ENCODE measurements at places on chromosomes 11 and 22. TPM values are rescaled to one million over a fixed set of nuclear protein-coding genes. Genes with fewer than 3 reads are reported as not detected.

Gene PRG3
- total RNA-seq: not detected

Gene OR8J1
- total RNA-seq: not detected

GRCh38 chr11:57680552-57680874 is 12.6 kb downstream of the ZDHHC5 start:
- DNase-seq: peak; percentile 52

Gene VSIG10L2
- 0.10 TPM for total RNA-seq

- DNase-seq: no peak
Measured at GRCh38 chr11:32310214-32310601, 125.1 kb downstream of the WT1 start.

GRCh38 chr22:39661842-39662685 is 91.5 kb downstream of the CACNA1I start:
- DNase-seq: no peak

Gene DNAJC24
- 15.1 TPM for total RNA-seq

Gene C1QTNF4
- total RNA-seq: not detected

Gene IL10RA
- not detected for total RNA-seq

Gene VEGFB
- 51.3 TPM for total RNA-seq

GRCh38 chr11:60116996-60117790 is 28.7 kb downstream of the MS4A2 start:
- no peak for DNase-seq

DNA sequence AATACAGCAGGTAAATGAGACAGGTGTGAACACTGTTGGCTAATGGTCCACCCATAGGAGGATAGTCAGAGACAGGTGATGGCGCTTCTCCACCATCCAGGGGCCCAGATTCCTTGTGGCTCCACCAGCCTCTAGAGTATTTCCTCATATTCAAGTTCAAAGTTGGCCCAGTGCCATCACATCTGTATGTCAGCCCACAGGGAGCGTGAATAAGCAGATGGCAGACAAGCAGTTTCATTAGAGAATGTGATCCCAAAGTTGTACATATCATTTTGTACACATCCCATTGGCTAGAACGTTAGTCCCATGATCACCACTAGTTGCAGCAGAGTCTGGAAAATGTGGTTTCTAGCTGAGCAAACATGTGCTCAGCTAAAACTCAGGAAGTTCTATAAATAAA is 11.0 kb upstream of the CWF19L2 start:
- DNase-seq: peak; percentile 66

- no peak for DNase-seq
Measured at GRCh38 chr11:24543771-24544170, 46.9 kb downstream of the LUZP2 start.

DNA sequence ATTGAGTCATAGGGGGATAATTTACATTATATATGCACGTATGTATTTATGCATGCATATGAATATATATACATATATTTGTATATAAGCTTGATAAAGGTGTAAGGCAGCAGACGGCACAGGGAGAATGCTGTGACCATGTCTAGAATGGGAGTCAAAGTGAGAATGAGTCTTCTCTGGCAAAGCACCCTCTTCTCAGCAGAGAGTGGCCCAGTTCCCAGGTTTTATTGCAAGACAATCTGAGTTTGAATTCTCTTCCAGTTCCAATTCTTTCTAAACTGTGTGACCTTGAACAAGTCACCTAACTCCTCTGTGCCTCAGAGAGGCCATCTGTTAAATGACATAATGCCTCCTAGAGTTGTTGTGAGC is 13.8 kb downstream of the EHF start:
- DNase-seq: no peak

DNA sequence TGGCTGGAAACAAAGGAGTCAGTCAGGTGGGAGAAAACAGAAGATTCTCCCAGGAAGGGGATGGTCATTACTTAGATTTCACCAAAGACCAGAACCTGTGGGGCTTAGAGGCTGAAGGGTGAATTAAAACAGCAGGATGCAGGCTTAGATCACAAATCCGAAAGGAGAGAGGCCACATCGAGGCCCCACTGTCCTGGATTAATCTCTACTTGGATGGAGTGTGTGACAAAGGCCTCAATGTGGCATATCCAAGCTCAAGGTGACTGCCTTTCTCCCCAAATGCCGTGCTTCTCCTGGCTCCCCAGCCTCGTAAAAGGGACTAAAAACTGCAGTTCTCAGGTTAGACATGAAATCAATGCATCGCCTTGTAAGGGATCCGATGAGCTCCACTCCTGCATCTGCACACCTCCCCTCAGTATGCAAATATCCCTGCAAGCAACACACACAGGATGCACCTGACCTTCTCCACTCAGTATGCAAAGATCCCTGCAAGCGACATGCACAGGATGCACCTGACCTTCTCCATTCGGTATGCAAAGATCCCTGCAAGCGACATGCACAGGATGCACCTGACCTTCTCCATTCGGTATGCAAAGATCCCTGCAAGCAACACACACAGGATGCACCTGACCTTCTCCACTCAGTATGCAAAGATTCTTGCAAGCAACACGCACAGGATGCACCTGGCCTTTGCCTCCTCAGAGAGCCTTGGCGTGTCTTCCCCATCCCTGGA is 447.4 kb downstream of the BRD1 start:
- DNase-seq: no peak

- no peak for DNase-seq
Measured at GRCh38 chr11:94866231-94866822, 98.2 kb downstream of the AMOTL1 start.

DNA sequence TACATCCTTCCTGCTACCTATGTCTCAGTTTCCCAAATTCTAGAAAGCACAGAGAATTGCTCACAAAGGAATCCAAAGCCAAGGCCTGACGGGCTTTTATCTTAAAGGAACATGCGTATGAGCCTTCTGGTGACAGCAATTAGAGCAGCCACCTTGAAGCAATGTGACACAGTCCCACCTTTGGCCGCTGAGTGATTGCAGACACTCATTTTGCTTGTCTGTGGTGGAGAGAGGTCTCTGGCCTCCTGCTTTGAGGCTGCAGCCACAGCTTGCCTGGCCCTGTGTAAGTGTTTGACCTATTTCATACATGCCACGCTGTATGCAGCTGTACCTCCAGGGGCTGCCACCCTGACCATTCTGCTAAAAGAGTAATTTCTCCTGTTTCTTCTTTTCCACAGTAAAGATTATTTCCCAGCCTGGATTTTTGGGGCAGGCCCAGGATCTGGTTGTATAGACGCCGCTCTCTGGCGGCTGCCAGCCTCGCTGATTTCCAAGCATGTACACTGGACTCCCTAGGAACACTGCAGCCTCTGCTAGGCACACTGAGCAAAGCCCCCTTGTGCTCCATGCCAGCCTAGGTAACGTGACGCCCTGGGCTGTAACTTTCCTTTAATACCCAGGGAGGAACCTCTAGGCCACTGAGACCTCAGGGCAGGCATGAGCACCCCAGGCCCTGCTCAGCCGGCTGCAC is 1.1 kb upstream of the TMA7B start:
- no peak for DNase-seq

Gene TRIM49D1
- total RNA-seq: not detected

DNA sequence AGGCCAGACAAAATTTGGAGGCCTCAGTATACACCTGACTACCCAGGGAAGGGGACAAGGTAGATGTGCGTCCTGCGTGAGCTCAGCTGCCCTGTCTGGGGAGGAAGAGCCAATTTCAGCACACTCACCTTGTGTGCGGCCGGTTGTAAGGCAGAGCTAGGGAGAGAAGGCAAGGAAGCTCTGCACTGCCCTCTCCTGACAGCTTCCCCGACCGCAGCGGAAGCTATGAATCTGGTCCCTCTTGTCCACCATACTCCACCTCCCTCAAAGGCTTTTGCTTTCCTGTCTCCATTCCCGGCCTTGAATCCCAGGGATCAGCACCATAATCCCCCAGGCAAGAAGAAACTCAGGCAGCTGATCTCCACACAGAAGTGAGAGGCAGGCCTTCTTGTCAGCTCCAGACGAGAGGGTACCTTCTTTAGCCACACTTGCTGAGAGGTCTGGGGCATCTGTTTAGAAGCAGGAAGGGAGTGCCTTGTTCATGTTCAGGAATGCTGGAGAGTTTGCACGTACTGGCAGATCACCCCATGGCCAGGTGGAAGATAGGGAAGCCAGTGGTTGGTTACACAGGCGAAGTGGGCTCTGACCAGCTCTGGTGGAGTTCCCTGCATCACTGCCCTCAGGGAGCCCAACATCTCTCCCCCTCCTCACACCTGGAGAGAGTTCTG is 62.5 kb downstream of the FEZ1 start:
- DNase-seq: peak; percentile 40

DNA sequence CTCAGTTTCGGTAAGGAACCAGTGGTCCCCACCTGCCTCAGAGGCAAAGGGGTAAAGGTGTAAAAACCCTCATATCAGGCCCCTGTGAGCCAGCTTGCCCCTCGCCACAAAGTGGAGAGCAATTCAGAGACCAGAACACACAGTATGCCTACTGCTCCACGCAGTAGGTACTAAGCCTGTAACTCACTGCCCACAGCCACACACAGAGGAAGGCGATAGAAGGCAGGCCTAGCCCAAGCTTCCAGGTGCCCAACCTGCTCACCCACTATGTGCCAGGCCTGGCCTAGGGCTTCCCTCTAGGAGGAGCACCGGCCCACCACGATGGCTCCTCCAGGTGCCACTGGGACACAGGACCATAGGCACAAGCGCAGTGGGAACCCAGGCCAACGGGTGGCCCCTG is 63.1 kb upstream of the TCF20 start:
- no peak for DNase-seq

DNA sequence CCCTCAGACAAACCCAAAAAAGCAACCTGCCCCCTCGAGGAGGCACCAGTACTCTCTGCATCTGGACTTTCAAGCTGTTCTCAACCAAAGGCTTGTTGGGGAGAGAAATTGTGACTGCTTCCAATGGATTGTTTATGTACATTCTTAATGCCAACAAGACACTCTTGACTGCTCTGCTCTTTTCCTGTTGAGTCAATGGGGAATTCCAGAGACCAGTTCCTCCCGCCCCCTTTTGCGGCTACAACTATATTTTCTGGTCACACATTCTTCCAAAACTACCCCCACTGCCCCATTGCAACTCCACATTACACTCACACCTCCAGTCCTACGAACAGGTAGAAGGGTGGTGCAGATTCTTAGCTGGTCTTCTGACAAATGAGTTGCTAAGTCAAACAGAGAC is 187.0 kb downstream of the DSCAML1 start:
- DNase-seq: peak; percentile 47

DNA sequence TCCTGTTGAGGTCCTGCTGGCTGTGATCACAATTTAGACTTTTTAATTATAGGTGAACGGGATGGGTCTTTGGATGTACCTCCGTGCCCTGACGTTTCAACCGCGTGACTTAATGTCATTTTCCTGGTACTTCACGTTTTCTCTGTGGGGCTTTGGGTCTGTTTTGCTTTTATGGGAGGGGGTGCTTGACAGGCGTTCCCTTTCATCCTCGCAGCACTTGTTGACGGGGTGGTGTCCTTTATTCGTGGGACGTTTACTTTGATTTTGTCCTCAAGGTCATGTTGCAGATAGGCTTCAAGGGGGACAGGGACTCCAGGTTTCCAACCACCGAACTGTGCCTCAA is 994 bp downstream of the PPP6R3 start:
- no peak for DNase-seq

DNA sequence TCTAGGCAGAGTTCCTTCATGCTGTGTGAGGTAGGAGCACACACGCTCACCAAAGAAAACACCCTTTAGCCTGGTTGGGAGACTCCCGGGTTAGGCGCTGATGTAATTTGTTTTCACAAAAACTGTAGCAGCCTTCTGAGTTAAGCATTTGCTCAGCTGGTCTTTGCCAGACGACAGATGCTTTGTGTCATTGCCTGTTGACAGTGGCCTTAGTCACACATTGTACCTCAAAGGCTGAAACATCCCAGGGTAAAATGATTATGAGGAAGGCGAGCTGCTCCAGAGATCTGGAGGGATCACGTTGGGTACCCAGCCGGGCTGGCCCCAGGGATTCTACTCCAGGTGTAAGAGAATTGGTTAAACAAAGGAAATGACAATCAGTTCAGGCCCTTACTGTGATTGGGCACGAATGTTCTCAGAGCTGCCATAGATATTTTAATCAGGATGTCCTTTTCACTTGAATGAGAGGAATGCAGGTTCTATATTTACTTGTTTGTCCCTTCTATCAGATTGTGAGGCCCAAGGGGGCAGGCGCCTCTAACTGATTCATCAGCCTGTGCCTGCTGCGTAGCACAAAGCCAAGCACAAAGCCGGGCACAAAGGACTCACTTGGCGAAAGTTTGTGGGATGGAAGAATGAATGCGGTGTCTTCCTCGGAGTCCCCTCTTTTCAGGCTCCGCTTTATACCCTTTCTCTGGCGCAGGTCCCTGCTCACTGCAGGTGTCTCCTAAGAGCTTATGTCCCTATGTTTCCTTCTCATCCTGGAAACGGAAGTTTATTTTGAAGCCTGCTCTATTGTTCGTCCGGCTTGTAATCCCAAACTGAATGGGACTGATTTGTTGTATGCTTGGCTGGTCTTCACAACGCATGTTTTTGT is 47.1 kb downstream of the ADM start:
- DNase-seq: peak; percentile 81

Gene LINC01488
- total RNA-seq: not detected

GRCh38 chr11:85941380-85941973 is 86.3 kb downstream of the CCDC83 start:
- DNase-seq: peak; percentile 68

DNA sequence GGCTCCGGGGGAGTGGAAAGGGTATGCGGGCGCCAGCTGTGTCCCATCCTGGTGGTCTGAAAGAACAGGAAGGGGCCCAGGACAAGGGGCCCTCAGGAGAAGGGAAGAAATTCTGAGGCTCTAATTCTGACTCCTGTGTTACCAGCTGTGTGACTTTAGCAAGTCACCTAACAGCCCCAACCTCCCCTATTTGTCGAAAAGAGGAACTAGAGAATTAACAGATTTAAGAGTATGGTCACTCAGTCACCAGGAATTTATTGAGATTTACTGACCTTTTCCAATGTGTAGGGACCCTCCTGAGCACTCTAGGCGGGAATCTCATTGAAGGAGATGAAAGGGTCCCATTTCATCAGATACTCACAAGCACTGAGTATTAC is 14.6 kb downstream of the RPS6KA4 start:
- no peak for DNase-seq

DNA sequence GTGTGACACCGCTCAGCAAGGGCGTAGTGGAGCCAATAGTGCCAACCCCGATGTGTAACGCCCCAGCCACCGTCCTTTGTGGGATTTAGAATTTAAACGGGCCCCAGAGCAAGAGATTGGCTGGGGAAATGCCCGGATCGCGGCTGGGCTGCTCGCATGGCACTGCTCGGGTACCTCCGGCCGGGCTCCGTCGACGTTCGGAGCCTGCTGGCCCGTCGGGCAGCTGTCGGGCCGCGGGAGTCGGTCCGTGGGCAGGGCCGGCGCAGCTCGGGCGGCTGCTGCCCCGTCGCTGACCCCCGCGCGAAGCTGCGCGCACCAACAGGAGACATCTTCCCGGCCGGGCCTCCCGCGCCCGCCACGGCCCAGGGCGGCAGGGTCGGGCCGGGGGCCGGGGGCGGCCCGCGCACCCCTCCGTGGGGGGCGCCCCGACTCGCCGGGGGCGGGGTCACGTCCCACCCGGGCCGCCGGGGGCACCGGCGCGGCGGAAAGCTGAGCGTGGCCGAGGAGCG is 1.3 kb upstream of the KDM2A start:
- DNase-seq: peak; percentile 22

- DNase-seq: no peak
Measured at GRCh38 chr22:28977060-28977459, 84.6 kb downstream of the C22orf31 start.

Measured in RPMI7951 (cell line).